ENCODE measurements at places on chromosomes 5 and 9.

DNA sequence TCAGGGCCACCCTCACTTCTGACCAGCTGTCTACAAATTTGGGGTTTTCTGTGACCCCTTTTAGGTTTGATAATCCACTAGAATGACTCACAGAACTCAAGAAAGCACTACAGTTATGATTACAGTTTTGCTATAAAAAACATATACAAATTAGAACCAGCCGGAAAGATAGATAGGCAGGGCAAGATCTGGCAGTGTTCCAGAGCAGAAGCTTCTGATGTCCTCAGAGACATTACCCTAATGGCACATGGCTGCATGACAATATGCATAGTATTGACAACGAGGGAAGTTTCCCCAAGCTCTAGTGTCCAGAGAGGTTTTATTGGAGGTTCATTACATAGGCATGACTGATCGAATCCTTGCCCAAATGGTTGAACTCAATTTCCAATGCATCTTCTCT is 158.1 kb downstream of the RAB3C start:
- DNase-seq: no peak

DNA sequence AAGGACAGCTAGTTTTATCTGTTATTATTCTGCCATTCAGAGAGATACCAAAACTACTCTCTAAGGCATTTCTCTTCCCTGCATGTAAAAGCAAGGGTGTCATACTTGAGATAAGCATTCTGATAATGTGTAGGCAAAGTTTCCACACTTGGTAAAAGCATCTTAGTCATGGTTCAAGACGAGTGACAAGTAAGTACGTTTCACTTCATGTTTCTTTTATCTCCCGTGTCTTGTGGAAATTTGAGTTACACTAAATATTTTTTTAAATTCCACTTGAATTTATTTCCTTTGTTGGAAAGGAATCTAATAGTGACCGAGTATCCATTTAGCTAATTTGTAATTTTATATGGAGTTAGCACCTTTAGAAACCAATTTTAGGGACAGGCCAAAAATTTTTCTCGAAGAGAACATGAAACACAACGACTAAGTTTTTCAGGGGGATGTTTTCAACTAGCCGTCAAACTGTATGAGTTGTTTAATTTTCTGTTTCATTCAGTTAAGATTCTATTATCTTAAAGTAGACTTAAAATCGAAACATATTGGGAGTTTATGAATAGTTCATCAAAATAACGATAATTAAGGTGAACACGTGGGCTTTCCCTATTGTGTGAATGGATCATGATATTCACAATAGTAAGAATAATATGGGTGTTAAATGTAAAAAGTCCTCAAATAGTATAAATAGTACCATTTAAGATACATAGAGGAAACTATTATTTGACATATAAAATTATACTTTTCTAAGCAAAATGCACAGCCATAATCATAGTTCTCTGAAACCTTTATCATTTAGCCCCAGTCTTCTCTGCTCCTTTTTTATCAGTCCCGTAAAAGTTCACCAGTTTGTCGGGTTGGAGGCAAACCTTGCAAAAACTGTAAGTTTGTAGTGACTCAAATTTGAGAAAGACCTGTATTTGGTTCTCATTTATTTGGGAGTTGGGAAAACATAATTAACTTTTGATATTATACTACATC is 1.6 kb downstream of the RFESD start:
- peak; percentile 25 for DNase-seq

DNA sequence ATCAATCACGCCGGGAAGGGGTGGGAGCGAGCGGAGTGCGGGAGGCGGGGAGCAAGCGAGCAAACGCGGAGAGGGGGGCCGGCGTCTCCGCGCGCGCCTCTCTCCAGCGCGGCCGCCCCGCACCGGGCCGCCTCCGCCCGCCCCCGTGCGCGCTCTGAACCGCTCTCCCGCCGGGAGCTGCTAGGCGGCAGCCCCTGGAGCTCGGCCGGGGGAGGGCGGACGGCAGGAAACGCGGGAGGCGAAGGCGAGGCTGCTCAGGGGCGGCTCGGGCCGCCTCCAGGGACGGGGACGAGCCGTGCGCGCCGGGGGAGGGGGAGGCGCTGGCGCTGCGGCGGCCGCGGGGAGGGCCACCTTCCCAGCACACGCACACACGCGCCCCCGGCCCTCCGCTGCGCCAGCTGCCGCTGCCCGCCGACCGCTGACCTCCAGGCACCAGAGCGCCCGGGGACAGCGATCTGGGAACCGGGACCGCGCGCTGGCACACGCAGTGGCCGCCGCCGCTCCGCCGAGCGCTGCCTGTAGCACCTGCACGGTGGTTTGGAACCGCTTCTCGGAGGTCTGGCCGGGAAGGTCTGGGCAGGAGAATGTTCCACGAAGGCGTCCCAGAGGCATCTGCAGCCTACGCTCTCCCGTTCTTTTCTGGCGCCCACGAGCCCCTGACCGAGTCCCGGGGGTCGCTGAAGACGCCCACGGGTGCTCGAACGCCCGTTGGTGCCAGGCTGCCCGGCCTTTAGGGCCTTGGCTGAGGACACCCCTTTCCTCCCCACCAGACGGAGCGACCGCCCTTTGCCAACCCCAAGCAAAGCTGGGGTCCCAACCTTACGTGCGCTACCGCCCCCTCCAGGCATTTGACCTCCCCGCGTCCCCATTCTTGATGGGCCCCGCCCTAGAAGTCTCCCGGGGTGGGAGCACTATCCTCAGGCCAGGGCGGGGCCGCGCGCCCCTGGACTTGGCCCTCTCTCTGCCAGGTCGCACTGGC is at the start of gene GABBR2:
GABBR2 (minus strand) TSS at position 3 of the 979 bp plus-strand sequence. CDS start 198 bp downstream, outside the sequence.
- no peak for DNase-seq

GRCh38 chr5:83914199-83914598 is 193.5 kb upstream of the HAPLN1 start:
- no peak for DNase-seq

DNA sequence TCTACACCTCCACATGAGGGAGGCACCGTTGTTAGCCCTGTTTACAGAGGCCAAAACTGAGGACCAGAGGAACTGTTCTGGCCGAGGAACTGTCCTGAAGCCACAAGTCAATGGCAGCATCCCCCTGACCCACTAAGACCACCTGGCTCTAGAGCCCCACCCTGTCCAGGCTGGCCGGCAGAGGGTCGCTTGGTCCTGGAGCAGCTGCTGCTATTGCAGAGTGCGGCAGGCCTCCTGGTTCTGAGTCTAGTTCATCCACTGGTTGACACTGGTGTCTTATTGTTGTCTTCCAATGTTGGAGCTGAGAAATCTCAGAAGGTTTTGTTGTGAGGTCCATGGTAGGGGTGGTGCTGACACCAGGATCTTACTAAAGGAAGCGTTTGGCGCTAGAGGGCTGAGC is 26.6 kb upstream of the ANGPTL2 start:
- no peak for DNase-seq

GRCh38 chr5:146562461-146562860 is 46.5 kb upstream of the GPR151 start:
- no peak for DNase-seq

DNA sequence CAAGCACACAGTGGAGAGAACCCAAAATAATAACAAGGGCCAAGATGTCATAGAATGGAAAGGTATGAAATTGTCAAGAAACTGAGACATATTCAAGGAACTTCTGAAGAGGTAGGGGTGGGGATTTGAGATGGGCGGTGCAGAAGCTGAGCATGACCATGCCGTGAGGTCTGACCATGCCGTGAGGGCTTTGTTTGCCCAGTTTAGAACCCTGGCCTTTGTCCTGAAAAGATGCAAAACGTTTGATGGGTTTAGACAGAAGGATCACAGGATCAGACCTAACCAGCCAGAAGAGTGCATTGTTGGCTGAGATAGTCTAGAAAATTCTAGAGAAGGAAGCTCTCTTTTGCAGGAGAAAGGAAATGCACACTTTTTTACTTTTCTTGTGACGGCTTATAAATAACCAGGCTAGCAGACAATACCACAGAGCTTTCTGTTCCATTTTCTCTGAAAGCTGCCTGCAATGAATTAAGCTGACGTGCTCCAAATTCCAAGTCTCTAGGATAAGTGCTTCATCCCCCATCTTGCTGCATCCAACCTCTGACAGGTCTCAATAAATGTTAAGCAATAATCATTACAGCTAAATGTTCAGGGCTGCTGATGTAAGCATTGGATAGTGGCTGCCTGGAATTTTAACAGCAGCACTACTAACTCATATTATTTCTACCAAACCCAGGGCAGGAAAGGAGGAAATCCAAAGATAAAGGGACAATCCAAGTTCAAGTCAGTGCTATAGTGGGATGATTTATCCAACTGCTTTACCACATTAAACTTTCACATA is 110.9 kb upstream of the IL6ST start:
- no peak for DNase-seq

GRCh38 chr5:165504674-165505073 is 1999.3 kb downstream of the MAT2B start:
- no peak for DNase-seq

- no peak for DNase-seq
Measured at GRCh38 chr5:71714911-71715310, 4.2 kb upstream of the CARTPT start.

- no peak for DNase-seq
Measured at GRCh38 chr9:21656776-21657674, 145.4 kb upstream of the MTAP start.

GRCh38 chr5:172751761-172752510 is 19.1 kb downstream of the DUSP1 start:
- DNase-seq: no peak

DNA sequence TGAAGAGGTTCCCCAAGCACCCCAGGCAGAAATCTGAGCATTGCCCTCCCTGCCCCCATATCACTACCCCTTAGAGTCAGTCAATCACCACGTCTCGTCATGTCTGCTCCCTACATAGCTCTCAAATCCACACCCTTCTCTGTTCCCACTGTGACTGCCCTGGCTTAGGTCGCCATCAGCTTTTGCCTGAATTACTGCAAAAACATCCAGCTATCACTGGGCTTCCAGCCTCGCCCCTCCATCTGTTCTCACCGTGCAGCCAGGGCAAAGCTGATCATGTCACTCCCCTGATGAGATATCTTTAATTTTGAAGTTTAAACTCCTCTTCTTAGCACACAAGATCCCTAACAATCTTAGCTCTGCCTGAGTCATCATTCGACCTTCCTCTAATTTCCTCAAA is 89.6 kb upstream of the TBC1D2 start:
- no peak for DNase-seq

GRCh38 chr5:130092991-130093390 is 188.7 kb downstream of the CHSY3 start:
- DNase-seq: no peak

GRCh38 chr5:74641735-74642542 is 1.4 kb upstream of the ENC1 start:
- peak; percentile 13 for DNase-seq

- no peak for DNase-seq
Measured at GRCh38 chr5:140222416-140222815, 47.4 kb downstream of the CYSTM1 start.

DNA sequence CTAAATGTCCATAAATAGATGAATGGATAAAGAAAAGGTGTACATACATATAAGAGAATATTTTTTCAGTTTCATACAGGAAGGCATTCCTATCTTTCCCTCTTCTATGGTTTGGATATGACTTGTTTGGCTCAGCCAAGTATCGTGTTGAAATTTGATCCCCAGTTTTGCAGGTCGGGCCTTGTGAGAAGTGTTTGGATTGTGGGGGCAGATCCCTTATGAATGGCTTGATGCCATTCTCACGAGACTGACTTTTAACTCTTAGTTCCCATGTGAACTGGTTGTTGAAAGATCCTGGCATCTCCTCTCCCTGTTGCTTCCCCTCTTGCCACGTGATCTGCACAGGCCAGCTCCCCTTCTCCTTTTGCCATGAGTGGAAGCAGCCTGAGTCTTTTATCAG is 421.1 kb upstream of the FTMT start:
- no peak for DNase-seq

DNA sequence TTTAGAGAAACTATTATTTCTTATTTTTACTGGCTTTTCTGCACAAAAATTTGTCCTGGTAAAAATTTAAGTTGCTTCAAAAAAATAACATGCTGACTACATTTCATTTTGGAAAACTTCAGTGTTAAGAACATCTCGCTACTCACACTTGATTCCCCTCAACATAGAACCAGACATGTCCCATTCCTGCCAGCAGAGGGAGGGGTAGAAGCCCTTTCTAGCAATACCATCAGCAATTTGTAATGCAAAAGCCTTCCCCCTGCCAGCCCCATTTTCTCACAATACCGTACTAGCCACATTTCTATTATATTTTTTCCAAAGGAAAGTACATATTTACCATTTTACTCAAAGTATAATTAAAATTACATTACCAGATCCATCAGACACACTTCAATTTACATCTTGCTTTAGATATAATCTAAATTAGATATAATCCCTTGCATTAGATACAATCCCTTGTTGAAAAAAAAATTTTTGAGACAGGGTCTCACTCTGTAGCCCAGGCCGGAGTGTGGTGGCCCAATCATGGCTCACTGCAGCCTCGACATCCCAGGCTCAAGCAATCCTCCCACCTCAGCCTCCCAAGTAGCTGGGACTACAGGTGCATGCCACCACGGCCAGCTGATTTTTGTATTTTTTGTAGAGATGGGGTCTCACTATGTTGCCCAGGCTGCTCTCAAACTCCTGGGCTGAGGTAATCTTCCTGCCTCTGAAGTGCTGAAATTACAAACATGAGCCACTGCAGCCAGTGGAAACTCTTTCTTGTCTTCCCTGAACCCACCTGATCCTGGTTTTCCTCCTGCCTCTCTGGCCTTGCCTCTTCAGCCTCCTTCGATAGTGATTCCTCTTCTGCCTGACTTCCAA is 39.6 kb upstream of the IDNK start:
- DNase-seq: peak; percentile 27

- DNase-seq: peak; percentile 22
Measured at GRCh38 chr5:172450861-172451695, 3.2 kb downstream of the SH3PXD2B start.

- no peak for DNase-seq
Measured at GRCh38 chr9:137315581-137316011, 13.5 kb upstream of the NRARP start.

DNA sequence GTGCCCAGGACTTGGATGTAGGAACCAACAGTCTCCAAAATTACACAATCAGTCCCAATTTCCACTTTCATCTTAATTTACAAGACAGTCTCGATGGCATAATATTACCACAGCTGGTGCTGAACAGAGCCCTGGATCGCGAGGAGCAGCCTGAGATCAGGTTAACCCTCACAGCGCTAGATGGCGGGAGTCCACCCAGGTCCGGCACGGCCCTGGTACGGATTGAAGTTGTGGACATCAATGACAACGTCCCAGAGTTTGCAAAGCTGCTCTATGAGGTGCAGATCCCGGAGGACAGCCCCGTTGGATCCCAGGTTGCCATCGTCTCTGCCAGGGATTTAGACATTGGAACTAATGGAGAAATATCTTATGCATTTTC is 837 bp downstream of the PCDHB2 start:
- DNase-seq: no peak

Data from CD4-positive, alpha-beta T cell treated with Interleukin-15 for 4 hours (primary cell).